Stimulated activated CD8-positive, alpha-beta memory T cell treated with anti-CD3 and anti-CD28 coated beads, Interleukin-4, amount 100 ng/mL, for 4 hours (primary cell): ENCODE measurements at places on chromosomes 3 and 15.

- no peak for DNase-seq
These were observed 347.4 kb upstream of the ADAMTS9 start for GRCh38 chr3:65035246-65035645.

DNA sequence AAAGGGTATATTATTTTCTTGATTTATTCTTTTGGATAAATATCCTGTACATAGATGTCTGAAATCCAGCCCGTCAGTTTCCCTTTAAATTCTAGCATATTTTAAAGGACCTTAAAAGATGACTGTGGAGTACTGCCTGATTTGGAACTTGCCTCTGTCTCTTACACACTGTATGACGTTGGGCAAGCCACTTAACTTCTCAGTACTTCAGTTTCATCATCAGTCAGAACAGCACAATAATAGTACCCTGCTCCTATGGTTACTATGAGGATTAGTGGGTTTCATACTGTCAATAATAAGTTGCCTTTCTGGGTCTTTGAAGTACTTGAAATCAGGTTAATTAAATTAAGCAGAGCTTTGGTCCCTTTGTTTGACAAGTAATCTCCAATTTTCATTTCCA lies 374.3 kb downstream of the TIGIT start:
- no peak for DNase-seq

GRCh38 chr3:169199283-169199682 lies 464.2 kb downstream of the MECOM start:
- no peak for DNase-seq

- DNase-seq = no peak
These were observed 35.1 kb upstream of the SPTBN5 start for GRCh38 chr15:41928637-41929620.

GRCh38 chr3:179558742-179559364 lies 3.9 kb upstream of the ACTL6A start:
- DNase-seq = no peak

DNA sequence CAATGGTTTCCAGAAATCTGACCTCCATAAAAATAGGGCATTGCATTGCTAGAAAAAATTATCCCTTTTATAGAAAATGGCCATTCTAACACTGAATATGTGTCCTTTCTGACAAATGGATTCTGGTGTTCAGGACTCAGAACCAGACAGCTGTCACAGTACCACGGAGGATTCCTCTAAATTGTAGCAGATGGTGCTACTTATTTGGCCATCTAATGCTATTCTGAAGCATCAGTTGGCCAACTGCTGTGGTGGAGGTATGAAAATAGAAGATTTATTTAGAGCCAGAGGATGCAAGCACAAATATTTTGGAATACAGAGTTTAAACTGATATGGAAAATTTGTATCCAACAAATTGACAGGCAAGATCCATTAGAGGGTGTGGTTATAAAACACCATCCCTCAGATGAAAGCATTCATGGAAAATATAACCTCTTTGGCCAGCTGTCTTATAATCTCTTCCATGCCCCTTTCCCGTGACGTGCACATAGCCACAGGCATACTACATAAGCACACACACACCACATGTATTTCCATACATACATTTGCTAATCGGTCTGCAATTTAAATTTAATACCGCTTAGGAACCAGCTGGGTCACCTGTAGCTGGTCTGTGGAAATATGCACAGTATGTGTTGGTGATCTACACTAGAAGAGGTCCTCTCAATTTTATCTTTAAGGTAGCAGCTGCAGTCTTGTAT lies 302.7 kb upstream of the KCNMB2 start:
- no peak for DNase-seq

DNA sequence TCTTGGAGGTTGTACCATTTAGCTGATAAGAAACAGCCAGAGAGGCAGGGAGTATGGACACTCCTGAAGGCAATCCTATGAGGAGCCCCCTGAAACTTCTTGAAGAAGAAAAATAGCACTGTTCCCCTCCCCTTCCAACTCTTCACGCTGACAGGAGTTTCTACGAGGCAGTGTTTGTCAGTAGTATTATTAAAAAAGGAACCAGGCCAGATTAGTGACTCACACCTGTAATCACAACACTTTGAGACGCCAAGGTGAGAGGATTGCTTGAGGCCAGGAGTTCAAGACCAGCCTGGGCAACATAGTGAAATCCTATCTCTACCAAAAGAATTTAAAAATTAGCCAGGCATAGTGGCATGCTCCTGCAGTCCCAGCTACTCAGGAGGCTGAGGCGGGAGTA lies 38.7 kb downstream of the WWTR1 start:
- no peak for DNase-seq

- no peak for DNase-seq
These were observed 669.6 kb upstream of the DPPA4 start for GRCh38 chr3:110006913-110007312.

DNA sequence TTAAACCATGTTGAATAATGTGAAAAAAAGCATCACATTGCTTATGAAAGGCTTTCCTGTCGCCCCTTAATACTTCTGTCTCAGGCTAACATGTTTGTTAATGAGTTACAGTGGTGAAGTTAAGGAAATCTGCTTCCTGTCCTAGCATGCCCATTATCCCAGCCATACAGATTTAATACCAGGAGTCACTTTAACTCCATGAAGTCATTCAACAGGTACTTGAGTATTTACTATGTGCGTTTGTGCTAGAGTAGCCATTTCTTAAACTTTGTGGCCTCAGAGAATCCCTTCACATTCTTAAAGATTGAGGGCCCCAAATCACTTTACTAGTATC lies 10.1 kb upstream of the SETD5 start:
- no peak for DNase-seq

- no peak for DNase-seq
These were observed 21.7 kb downstream of the CCR9 start for GRCh38 chr3:45907769-45908705.
